Upper lobe of right lung (tissue), 1 donor: ENCODE measurements at places on chromosomes 12 and 14. TPM values are rescaled to one million over a fixed set of nuclear protein-coding genes. Genes with fewer than 3 reads are reported as not detected.
A peak's percentile ranks its signal among the peaks of the same experiment; 100 is the strongest.

FAM90A1 gene
- 0.43 TPM for total RNA-seq

DNA sequence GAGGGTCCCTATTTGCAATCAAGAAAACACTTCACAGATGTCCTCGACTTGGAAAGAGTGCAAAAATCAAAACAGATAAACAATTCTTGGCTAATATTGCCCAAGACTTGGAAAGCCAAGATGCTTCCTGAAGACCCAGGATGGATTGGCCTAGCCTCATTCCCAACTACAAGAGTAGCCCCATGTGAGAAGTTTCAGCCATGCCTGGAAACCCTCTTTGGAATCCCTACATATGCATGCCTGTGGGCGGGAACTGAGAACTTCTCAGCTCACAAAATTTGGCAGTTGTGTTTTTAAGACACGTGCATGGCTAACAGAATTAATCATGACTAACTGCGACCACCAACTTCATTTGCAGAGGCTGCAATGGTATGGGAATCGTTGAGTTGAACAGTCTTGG lies 283.2 kb upstream of the TBX3 start:
- no peak for DNase-seq

GRCh38 chr14:50985124-50985858 lies 41.0 kb upstream of the PYGL start:
- DNase-seq: no peak

GRCh38 chr14:64714432-64715025 lies 10.3 kb downstream of the PLEKHG3 start:
- no peak for DNase-seq

GRCh38 chr12:55068416-55069010 lies 48.7 kb downstream of the NEUROD4 start:
- DNase-seq: no peak

CIROP gene
- total RNA-seq: not detected

- no peak for DNase-seq
Measured at GRCh38 chr12:124365726-124366430, 71.0 kb downstream of the RFLNA start.

DNA sequence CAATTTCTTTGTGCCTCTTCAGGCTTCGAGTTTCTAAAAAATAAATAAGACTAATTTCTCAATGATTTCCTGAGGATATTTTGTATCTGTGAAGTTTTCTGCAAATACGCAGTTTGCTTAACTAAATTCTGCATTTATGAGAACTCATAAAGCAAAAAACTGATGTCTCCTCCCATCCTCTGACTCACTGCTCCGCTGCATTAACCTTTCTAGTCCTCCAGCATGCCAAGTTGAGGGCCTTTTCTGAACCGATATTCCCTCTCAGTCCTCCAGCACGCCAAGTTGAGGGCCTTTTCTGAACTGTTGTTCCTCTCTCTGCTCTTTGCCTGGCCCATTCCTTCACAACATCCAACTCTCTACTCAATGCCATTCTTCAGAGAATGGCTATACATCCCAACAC lies 3.2 kb downstream of the IPO8 start:
- DNase-seq: no peak

GRCh38 chr12:13428538-13429265 lies 232.2 kb downstream of the EMP1 start:
- no peak for DNase-seq

SERPINA9 gene
- total RNA-seq: not detected

INHBE gene
- not detected for total RNA-seq

TAS2R50 gene
- total RNA-seq: 0.55 TPM

- DNase-seq: no peak
Measured at GRCh38 chr12:19896041-19896440, 456.7 kb downstream of the AEBP2 start.

DNA sequence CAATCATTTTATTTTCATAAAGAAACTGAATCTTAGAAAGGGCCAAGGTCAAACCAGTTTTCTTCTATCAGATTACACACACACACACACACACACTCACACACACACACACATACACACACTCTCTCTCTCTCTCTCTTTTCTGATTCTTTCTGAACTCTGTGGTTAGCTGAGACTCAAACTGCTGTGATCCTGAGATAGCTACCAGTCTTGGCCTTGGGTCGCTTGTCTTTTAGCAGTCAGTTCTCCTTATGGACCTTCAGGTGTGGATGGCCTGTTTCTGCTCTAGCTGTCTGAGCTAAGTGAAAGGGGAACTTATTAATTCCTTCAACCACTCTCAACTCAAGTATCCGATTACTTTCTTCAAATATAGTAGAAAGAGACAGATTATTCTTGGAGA lies 145.1 kb downstream of the GRIP1 start:
- DNase-seq: no peak

DNA sequence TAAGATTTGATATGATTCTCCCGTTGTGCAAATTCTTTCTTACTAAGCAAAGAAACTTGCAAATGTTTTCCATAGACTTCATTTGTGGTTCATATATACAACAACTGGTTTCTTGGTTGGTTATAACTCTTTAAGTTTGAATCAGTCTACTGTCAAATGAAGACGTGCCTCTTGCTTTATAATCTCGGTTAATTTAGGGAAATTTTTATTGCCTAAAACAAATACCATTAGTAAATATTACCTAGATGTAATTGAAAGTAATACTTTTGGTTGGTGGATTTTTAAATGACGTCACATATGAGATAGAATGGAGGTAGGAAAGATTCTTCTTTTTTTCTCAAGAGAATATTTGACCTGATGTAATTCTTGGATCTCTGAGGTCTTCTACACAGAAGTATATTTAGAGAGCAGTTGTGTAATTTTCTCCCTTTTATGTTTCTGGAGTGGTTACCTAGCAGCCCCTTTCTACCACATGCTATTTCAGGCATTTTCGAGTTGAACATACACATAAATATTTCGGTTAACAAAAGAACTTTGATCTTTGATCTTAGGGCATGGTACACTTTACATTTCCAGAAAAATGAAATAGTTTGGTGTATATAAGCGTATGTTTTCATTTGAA lies 1.7 kb downstream of the ATF7IP start:
- DNase-seq: no peak

- DNase-seq: no peak
Measured at GRCh38 chr12:132300789-132301722, 28.3 kb downstream of the GALNT9 start.

DNA sequence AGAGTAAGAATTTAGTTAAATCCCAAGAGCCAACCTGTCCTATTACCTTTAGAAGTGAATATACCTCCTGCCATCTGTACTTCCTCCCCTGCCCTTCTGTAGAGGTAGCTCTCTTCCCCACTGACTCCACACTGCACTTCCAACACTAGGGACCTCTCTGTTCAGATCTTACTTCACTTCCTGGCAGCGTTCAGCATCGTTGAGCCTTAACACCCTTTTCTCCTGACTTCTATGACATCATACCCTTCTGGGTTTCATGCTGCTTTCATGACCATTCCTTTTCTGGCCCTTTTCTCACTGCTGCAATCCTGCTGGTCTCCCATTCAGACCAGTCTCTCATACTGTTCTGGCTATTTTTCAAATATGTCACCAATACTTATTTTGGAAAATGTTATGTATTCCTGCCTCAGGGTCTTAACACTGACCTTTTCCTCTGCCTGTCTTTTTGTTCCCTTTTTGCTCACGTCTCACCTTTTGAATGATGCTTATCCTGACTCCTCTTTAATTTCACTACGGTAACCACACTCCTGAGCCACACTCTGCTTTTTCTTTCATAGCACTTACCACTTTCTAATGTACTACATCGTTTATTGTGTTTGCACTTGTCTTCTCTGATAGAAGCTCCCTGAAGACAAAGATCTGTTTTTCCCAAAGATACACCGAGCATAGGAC lies 67.6 kb downstream of the PLEKHA5 start:
- DNase-seq: no peak

GRCh38 chr12:118377884-118378470 lies 1.6 kb downstream of the SUDS3 start:
- no peak for DNase-seq

DNA sequence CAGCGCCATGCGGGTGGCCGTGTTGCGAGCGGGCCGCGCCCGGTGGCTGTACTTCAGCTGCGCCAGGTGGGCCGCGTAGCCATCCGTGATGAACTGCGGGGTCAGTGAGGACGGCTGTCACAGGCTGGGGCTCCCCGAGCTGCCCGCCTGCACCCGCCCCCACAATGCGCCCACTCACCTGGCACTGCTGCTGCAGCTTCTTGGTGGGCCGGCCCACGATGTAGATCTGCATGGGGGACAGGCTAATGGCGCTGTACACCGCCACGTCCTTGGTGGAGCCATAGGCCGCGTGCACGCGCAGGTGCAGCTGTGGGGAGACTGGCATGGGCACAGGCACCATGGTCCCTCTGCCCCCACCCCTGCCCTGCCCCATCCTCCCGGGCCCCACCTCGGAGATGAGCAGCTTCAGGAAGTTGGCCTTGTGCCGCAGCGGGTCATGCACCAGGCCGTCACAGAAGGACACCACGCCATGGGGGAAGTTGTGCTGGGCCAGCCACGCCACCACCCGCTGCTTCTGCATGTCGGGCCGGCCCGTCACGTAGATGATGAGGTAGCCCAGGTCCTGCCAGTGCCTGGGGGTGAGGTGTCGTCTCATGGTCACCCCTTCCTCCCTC lies 5.9 kb downstream of the ARL6IP4 start:
- no peak for DNase-seq

DNA sequence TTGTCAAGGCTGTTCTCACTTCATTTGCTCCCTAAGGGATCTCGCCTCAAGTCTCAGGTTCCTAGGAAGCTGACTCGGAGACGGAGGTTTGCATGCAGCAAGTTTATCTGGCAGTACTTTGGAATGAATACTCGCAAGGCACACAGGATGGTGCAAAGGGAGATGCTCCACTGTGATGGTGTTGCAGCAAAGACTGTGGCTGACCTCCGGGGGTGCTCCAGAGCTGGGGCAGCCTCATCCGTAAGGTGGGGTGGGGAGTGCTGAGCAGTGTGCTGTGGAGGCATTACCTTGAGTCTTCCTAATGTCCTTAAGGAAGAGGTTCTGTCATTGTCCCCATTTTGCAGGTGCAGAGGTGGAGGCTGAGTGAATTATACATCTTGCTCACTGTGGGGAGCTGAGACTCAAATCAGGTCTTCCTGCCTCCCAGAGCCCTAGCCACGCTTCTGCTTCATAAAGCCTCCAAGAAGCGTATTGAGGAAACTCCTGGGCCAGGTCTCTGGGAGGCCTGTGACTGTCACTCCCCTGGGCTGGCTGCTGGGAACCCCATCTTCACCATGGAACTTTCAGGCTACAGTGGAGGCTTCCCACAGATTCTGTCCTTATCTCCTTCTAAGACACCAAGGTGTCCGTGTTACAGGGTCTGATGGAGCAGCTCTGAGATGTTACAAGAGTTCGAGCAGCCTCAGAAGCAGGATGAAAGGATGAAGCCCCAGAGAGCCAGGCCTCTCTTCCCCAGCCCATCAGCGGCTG lies 39.5 kb downstream of the GALNT16 start:
- DNase-seq: peak; percentile 46

FOXN3 gene
- total RNA-seq: 103 TPM

DNA sequence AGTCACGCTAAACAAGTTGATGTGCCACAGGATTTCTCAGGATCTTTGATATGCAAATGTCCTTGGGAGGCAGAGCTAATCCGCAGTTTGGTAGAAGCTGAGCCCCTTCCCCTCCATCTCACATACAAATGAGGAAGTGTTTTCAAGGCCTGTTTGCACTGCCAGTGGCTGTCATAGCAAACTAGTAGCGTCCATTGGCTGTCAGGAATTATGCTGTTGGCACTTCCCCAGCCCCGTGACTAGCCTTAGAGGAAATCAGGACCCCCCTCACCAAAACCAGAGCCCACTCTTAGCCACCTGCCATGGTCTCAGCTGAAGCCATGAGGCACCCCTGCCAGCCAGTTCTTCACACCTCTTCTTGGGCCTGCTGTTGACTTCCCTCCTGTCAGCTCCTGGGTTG lies 253.9 kb downstream of the CACNA1C start:
- DNase-seq: no peak

DNA sequence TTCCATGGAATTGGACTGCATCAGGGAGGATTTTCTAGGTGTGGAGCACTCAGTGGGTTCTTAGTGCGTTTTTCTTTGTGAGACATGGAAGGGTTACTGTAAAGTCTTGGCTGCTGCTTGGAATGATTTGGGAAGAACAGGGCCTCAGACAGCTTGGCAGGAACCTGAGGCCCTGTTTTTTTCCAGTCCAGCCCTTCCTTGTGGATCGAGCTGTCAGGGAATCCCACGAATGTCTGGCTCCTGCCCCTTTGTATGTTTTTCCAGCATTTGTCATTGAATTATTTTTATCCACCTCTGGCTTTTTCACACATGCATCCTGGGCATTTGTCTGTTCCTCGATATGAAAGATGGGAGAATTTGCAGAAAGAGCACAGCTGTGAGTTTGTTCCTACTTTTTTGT lies 158.5 kb downstream of the TGFB3 start:
- no peak for DNase-seq

DNA sequence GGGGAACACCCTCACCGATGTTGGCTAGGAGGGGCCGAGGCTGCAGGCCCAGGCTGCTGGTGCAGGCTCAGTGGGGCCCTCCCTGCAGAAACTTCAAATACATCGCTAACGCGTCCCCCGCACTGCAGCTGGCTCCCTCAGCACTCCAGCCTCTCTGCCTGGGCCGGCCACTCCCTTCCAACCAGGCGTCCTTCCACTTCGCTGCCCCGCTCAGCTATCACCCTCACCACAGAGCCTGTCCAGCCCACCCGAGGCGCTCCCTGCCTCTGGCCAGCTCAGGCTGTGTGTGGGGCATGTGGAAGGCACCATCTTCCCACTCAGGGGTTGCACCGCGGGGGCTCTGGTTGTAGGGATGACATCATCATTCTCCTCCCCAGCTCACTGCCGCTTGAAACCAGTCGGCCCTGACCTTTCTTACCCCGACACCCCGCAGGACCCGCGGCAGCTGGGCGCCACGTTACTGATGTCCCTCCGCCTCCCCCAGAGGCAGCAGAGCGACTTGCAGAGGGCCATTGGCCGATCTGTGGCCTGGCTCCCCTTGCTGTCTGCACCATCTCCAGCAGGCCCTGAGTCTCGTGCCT lies 199.9 kb upstream of the RTL1 start:
- DNase-seq: peak; percentile 60

PLCZ1 gene
- total RNA-seq: not detected

FGF6 gene
- total RNA-seq: not detected

ASCL1 gene
- not detected for total RNA-seq

GRCh38 chr14:101585211-101585610 lies 23.9 kb downstream of the DIO3 start:
- no peak for DNase-seq

GRCh38 chr14:100238419-100239210 lies at the start of gene YY1:
Gene YY1, plus strand, starts transcription at chr14:100239144. Its CDS starts 101 bp downstream, at chr14:100239245.
- DNase-seq: peak; percentile 100

- no peak for DNase-seq
Measured at GRCh38 chr12:113310489-113310888, 24.4 kb downstream of the SLC8B1 start.

- no peak for DNase-seq
Measured at GRCh38 chr14:75539162-75539560, 16.9 kb downstream of the BATF start.

DNA sequence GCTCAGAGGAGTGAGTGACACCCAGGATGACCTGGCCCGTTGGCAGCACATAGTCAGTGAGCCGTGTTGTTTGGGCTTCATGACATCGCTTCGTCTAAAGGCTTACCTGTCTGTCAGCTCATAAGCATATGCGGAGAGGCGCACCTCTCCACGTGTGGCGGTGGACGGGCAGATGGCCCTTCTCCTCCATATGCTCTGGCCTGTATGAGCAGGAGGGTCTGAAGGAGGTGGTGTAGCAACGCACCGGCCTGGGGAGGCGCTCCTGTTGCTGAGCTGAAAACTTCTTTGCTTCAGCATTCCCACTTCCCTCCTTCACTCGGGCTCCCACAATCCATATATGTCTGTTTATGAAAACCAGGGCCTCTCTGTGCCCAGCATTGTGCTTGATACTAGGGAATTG lies 186.1 kb downstream of the TSPAN9 start:
- DNase-seq: no peak
